ENCODE measurements at places on chromosomes 4 and X.

GRCh38 chrX:78019586-78020483, 50.4 kb upstream of the PGAM4 start:
- no peak for DNase-seq

- no peak for DNase-seq
Measured at GRCh38 chrX:154751669-154752271, 893 bp upstream of the GAB3 start.

DNA sequence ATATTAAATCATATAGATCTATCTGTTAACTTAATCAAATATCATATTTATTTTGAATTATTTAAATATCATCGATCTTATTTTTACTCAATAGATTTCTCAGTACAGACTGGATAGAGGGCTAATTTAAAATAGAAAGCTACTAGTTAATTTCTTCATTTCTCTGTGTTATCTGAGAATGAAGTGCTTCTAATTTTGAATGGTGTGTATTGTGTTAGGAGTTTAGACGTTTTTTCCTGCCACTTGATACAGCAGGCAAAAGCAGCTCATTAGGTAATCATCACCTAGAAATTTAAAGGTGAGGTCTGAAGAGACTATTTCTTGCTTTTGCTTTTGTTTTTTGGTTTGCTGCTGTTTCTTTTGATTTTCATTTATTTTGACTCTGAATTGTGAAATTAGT, 948.8 kb upstream of the TENM3 start:
- DNase-seq, result no peak

GRCh38 chrX:109936114-109936513, 66.8 kb upstream of the TMEM164 start:
- DNase-seq, result no peak

DNA sequence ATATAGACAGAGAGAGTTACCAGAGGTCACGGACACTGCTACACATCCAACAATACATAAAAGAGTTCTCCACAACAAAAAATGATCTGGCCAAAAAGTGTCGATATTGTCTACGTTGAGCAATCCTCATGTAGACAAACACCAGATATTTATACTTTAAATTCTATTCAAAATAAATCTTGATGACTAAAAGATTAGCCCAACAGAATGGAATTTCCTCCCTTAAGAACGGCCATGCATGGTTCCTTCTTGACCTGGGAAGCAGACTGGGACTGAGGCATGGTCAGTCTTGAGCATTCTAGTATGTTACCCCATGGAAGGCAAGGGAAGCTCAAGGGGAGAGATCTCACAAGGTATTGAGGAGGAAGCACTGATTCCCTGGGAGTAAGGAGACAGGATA, 43.5 kb downstream of the LHFPL1 start:
- DNase-seq, result no peak

DNA sequence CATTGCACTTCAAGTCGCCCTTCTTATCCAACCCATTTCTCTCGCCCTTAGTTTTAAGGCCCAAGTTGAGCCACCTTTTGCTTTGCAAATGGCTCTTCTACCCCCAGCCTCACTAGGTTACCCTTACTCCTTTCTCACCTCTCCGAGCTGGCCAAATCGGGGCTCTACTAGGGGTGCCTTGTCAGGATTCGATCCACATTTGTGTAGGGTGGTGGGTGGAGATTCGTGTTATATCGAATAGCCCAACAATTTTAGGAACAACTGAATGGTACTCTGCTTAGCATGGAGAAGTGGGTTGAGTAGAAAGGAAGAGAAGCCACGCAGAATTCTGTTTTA, 3.5 kb downstream of the SLIT2 start:
- no peak for DNase-seq

DNA sequence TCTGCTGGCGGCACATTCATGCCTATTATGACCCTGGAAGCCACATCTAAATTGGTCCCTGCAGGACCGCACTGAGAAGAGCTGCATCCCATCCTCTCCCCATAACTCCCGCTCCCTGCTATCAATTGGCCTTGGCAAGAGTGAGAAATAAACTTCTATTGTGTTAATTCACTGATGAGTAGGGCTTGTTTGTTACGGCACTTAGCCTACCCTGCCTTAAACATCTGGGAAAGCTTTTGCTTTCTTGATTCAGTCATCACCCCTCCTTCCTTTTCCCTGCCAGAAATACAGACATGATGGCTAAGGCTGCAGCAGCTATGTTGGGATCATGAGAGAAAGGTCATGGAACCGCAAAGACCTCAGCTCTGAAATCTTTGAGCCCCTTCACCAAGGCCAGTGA, 36.5 kb downstream of the SUPT20HL2 start:
- DNase-seq, result no peak

Measured in nucleus accumbens (tissue), 56 donors.